NCI-H1105 treated with DMSO at 0.1 percent for 48 hours (cell line): ENCODE measurements at places on chromosomes 12 and 14.

- DNase-seq = no peak
These were observed 96.7 kb downstream of the SLC25A47 start for GRCh38 chr14:100419856-100420255.

- no peak for DNase-seq
These were observed 99.5 kb downstream of the ERGIC2 start for GRCh38 chr12:29281371-29282005.

GRCh38 chr14:88481059-88481458 is 73.7 kb downstream of the PTPN21 start:
- DNase-seq = no peak

GRCh38 chr12:92030618-92031017 is 115.0 kb downstream of the BTG1 start:
- no peak for DNase-seq

- DNase-seq = no peak
These were observed 2.8 kb downstream of the DYRK4 start for GRCh38 chr12:4564818-4565217.

DNA sequence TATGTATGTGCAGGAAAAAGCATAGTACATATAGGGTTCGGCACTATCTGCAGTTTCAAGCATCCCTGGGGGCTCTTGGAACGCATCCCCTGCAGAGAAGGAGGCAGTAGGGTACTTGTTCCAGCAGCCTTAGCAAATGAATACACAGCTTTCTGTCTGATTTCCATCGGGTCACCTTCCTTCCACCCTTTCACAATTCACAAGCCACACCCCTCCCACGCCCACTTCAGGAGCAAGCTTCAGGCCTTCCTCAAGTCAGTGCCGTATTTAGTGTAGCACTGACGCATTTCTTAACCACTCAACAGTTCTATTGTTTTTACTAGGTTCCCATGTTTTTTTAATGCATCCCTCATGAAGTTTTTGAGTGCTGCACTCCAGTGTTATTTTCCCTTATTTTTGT is 64.2 kb downstream of the CLMN start:
- DNase-seq = no peak

DNA sequence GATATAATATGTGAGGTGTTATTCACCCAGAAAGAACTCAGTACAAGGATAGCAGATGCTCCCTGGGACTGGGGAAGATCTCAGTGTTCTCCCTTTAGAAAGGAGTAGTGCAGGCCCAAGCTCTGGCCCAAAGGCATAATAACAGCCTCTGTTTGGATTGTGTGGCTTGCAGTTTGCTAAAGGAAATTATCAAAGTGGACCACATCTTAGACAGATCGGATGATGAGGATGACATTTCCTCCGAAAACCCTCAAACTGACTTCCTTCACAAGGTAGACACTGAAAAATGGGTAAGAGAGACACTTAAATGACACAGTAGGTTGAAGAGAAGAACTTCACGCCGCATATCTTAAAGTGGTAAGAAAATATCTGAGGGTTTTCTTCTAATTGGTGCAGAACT is 26.1 kb downstream of the SMCO2 start:
- DNase-seq = no peak

GRCh38 chr12:19415563-19415962 is 23.7 kb upstream of the AEBP2 start:
- no peak for DNase-seq

- no peak for DNase-seq
These were observed 4.1 kb downstream of the CLEC2B start for GRCh38 chr12:9864913-9865675.

DNA sequence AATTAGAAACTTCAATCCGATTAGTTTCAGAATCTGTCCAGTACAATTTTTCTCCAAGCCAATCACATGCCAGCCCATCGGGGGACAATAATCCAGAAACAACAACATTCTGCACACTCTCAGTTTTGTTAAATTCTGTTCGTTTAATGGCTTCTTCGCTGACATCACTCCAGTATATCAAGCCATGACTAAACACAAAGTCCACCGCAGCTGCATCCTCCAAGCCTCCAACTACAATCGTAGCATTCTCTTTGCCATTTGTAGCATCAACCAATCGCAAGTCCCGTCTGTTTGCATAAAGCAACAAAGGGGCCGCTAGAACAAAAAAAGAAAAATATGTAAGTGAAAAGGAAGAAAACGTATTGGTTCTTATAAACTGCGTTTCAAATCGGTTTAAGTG is 22.5 kb downstream of the LRP6 start:
- DNase-seq = no peak

GRCh38 chr14:46574221-46574977 is 77.2 kb downstream of the RPL10L start:
- DNase-seq = no peak

DNA sequence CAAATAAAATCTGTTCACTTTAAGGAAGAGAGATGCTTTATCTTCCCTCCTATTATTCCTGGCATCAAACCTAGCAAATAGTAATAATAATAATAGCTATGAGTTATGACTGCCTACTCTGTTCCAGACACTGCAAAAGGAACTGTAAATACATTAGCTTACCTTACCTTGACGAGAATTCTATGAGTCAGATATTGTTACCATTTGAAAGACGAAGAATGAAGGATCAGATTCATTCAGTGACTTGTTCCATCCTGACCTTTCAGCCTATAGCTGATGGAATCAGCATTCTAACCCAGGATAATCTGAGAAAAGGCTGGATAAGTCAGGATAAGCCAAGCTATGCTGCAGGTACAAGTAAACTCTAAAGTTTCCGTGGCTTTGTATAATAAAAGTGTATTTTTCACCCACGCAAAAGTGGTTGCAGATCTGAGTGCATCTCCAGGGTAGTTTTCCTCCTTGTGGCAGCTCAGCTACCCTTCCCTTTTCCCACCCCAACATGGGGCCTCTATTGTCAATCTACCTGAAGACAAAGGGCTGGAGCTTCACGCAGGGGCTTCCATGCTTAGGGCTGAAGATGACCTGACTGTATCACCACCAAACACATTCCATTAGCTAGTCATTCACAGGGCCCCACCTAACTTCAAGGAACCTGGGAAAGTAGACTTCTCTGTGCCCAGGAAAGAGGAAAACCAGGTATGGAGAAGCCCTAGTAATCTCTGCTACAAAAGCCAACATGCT is 57.2 kb upstream of the CCND2 start:
- DNase-seq = no peak

GRCh38 chr12:121827351-121828099 is 23.7 kb downstream of the SETD1B start:
- DNase-seq = no peak

DNA sequence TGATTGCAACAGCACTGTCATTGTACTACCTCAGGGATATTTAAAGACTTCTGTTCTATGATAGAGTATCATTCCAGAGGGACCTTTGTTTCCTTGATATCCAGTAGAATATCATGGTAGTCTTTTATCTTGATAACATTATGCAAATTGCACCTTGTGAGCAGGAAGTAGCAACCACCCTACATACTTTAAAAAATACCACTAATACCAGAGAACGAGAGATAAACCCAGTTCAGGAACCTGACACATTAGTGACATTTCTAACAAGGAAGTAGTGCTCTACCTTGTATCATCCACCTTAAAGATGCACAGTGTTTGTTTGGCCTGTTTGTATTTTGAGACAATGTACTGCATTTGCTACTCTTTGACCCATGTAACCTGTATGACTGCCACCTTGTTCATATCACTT is 8.8 kb upstream of the MAP4K5 start:
- DNase-seq = no peak

GRCh38 chr12:67447180-67447579 is 178.0 kb downstream of the CAND1 start:
- DNase-seq = no peak

DNA sequence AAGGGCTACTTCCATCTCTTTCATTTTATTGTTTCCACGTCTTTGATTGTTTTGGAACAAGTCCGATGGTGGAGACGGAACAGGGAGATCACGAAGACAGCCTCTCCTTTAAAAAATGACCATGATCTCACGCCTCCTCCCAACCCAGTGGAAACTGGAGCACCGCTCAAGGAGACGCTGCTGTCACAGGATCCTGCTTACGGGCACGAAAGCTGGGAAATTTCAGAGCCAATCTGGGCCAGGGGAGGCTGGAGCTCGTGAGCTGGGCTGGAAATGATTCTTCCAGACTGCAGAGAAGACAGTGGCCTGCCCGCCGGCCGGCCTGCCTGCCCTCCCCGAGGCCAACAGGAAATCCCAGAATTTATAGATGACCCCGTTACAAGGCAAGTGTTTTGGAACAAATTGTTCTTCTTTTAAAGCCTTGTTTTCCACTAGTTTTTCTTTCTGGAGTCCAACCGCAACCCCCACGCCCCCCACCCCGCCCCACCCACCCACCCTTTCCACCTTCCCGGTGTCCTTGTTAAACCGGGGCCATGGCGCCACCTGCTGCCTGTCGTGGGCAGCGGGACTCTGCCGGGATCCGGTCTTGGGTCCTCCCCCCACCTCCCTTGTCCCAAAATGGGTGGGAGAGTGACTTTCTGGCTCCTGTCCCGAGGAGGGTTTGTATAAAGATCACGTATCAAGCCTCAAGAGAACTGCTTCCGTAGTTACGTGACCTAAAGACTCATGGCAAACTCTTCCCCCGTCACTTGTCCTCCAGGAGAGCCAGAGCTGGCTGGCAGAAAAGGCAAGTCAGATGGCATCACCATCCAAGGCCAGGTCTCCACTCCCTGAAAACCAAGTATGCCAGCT is 40.3 kb downstream of the MAP1LC3B2 start:
- peak; percentile 15 for DNase-seq

DNA sequence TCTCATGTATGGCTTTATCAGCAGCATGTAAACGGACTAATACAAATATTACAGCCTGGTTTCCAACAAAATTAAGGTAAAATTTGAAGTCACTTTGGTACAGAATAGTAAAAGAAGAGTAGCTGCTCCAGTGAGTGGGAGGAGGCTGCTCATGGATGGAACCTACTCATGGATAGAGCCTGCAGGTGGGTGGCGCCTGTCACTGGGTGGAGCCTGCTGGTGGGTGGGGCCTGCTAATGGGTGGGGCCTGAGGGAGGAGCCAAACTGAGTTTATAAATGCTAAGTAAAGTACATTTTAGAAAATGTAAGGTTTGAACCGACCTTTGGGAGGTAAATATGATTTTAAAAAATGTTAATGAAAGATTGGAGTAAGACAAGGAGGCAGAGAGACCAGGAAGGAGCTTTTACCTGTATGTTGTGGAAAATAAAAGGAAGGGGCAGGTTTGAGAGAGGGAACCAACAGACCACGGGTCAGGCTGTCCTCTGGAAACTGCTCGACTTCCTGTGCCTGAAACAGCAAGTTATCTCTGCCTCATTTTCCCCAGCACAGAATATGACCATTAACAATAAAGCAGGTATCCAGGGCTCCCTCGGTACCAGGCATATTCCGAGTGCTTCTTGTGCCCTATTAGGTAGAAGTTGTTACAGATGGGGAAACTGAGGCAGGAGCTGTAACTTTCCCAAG is 55.9 kb upstream of the SEL1L start:
- DNase-seq = no peak

DNA sequence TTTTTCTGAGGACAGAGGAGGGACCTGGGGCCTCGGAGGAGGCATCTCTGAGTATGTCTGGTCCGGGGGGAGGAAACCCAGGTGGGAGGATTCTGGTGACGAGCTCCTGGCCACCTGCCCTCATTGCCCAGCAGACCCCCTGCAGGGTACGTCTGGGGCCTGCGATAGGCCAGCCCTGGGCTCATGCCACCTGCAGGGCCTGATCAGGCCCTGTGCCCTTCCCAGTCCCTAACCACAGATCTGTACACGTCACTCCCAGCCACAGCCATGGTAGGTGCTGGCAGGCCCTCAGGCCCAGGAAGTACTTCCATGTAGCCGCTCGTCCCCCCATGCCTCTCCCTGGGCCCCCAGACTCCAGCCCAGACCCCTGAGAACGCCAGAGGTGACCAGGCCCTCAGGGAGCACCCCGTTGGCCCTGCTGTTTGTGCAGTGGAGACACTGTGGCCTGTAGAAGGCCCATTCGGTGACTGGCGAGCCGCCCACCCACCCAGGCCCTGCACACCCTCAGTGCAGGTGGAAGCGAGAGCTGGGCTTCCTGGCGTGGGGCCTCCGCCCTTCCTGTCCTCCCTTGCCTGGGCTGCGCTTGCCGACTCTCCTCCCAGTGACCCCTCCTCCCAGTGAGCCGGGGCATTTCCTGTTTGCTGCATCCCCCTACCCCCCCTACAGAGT is 5.7 kb downstream of the INF2 start:
- peak; percentile 32 for DNase-seq

- DNase-seq = no peak
These were observed 44.8 kb downstream of the SLC17A8 start for GRCh38 chr12:100401660-100402059.

DNA sequence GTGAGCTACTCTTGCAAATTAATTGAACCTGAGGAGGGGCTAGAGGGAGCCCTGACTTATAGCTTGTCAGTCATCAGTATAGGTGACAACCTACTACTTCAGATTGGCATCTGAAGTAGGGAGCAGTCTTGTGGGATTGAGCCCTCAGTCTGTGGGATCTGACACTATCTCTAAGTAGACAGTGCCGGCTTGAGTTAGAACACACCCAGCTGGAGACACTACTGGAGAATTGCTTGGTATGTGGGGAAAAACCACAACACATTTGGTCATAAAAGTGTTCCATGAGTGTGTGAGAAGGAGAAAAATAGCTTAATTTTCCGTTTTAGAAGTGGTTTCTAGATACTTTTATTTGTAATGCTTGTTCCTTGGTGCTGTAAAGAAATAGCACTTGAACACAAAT is 30.5 kb upstream of the DDHD1 start:
- no peak for DNase-seq

- peak; percentile 22 for DNase-seq
These were observed 12.2 kb upstream of the NID2 start for GRCh38 chr14:52080808-52081755.

DNA sequence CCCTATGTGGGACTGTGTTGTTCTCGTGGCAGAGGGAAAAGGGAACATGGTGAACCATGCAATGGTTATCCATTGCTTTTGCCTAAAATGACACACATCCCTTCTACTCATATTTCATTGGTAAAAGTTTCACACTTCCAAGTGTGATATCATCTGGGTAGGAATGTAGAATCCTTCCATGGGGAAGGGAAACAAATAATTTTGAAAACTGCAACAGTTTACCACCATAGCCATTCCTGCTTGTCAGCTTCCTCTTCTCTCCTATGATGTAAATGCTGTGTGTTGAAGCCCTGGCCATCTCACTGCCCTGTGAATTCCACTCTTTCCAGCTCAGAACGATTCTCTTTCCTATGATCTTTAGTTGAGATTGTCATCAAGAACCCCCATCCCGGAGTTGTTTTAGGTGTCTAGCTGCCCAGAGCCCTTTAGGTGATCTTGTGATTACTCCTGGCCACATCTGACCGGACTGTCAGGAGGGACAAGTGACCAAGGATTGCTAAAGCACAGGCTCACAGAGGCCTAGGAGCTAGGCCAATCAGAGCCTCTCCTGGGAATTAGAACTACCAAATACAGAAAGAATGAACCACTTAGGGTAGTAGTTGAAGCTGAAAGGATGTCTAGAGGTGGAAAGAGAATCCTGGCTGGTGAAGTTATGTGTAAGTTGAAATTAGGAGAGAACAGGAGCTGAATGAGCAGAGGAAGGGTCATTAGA is 84.6 kb downstream of the VCPKMT start:
- no peak for DNase-seq

- DNase-seq = no peak
These were observed 15.3 kb downstream of the TSFM start for GRCh38 chr12:57797933-57798332.
